ENCODE measurements at places on chromosomes 4 and X.

- no peak for DNase-seq
These were observed 735 bp downstream of the NRK start for GRCh38 chrX:105823092-105823455.

GRCh38 chr4:137881641-137882040, 349.3 kb upstream of the PCDH18 start:
- DNase-seq = no peak

- DNase-seq = no peak
These were observed 2.0 kb upstream of the HELT start for GRCh38 chr4:185016101-185016940.

DNA sequence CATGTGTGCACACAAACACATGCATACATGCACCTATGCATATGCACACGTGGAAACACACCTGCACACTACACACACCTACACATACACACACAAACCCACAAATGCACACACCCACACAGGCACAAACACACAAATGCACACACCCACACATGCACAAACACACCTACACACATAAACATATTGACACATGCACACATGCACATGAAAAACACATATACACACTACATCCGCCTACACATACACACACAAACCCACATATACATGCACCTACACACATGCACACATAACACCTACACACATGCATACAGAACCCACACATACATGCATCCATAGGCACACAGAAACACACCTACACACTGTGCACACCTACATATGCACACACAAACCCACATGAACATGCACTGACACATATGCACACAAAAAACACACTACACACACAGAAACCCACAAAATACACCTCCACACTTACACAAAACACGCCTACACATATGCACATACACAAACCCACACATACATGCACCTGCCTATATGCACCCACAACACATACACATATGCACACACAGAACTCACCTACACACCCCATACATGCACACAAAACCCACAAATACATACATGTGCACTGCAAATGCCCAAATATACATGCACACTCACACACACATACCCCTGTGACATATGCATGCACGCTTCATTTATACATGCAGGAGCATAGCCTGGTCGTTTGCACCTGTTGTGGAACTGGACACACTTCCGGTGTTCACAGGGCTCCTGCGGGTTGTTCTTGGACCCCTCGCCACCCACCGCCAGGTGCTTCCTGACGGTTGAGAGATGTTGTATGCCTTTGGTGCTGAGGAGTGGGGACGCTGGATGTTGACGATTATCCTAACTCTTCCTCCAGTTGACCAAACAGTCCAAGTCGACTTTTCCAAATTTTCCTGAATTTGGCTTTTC, 22.1 kb downstream of the CD99 start:
- DNase-seq = no peak

DNA sequence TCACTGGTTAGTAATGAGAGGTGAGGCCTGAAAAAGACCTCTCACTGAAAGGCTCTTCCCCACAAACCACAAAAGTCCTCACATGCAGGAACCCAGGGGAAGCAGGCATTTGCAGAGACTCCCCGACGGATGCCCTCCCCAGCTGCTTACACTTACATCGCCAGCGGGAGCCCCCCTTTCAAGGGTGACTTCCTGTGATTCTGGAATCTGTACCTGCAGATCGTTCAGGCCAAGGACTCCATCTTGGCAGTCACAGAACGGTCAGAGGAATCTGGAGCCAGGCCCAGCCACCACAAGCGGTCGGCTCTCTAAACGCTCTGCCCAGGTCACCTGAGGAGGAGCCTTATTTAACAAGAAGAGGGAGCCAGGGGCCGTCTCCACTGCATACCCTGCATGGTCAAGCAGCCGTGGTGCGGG, 71.3 kb upstream of the STS start:
- DNase-seq = no peak
